ENCODE measurements at places on chromosomes 5 and 9.

- DNase-seq: peak; percentile 71
Measured at GRCh38 chr9:113343732-113344231, 3.7 kb upstream of the WDR31 start.

DNA sequence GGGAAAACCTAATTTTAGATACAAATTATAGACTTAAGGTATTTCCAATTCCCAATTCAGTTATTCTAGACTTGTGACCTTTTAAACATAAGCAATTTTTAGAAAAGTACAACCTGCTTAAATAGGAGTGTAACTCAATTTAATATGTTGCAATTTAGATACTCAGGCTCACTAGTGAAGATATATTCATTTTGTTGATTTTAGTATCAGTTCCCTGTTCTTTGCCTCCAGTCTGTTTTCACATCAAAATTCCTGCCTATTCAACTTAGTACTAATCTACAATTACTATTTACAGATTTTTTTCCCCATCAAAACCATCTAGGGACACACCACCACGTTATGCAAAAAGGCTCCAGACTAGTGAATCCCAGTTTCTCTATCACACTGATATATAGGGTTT, 30.4 kb downstream of the PWWP2A start:
- no peak for DNase-seq

DNA sequence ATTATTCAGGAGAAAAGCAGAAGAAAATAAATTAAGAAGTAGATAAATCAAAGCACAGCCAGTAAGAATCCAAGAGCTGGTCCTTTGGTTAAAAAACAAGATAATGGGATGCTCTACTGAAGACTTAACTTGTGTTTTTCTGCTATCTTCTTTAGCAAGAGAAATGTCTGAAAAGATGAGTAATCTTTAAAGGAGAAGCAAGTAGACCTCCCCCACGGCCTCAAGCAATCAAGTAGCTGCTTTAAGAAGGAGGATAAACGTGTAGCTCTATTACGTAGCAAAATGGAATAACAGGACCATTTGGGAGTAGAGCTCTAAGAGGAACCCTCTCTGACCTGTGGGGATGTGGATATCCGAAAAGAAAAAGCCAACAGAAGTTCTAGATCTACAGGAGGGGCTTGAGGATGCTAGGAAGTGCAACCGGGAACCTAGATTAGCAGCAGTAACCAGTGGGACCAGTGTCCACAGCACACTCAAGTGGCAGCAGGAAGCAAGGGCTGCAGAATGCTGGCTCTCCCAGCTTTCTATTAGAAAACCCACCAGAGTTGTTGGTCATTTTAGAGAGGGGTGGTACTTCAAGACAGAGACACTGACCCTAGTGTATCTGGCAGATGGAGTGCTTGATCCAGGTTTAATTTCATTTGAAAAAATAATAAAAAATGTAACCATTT, 185.4 kb downstream of the GABBR2 start:
- no peak for DNase-seq

DNA sequence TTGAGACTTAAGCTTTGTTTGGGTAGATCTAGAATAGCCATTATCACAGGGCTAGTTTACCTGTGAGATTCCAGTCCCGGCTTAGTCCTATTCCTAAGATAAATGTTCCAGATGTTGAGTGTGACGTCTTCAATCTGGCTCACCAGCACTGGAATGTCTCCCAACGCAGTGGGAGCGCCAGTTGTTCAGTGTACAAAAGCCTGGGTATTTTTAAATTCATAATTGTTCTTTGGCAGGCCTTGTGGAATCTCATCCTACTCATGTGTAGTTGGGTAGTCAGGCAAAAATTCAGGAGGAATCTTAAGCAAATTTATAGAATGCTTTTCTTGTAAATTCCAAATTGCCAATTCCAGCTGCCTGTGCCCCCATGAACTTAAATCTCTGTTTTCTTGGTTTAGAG, 272.6 kb upstream of the KCNN2 start:
- no peak for DNase-seq

DNA sequence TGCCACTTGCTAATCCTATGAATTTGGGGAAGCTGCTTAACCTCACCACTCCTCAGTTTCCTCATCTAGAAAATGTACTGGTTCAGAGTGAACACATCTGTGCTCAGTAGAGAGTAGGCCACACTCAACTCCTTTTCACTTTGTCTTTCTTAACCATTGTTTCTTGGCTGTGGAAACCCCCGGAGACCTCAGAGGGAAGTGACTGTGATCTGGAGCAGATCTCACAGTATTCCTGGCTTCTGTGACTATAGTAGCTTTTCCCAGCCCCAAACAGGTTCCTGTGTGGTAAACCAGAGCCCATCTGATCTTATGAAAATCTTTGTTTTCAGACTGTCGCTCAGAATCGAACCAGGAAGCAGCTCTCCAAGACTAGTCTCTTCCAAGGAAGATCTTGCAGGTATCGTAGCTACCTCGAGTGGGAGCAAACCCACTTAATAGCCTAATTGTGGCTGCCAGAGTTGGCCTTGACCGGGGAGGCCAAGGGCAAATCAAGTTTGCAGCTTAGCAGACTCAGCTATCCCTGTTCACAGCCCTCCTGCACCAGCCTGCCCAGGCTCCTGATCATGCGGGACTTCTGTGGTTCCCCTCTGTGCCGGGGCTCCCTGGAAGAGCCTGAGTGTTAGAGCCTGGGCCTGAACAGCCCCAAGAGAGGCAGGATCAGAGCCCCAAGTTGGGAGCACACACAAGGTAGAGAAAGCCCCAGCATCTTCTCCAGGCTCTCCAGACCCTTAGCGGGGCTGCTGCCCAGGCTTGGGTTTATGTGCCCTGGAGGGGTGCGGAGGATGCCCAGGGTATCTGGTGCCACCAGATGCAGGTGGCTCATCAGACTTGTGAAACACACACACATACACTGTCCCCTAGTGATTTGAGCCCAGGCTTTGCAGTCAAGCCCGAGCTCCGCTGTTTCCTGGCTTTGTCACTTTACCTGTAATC, 52.2 kb upstream of the ANGPTL2 start:
- DNase-seq: peak; percentile 31

- no peak for DNase-seq
Measured at GRCh38 chr5:108271127-108271526, 110.8 kb downstream of the FBXL17 start.
